ENCODE measurements at places on chromosomes 7 and 10.
A peak's percentile ranks its signal among the peaks of the same experiment; 100 is the strongest.

DNA sequence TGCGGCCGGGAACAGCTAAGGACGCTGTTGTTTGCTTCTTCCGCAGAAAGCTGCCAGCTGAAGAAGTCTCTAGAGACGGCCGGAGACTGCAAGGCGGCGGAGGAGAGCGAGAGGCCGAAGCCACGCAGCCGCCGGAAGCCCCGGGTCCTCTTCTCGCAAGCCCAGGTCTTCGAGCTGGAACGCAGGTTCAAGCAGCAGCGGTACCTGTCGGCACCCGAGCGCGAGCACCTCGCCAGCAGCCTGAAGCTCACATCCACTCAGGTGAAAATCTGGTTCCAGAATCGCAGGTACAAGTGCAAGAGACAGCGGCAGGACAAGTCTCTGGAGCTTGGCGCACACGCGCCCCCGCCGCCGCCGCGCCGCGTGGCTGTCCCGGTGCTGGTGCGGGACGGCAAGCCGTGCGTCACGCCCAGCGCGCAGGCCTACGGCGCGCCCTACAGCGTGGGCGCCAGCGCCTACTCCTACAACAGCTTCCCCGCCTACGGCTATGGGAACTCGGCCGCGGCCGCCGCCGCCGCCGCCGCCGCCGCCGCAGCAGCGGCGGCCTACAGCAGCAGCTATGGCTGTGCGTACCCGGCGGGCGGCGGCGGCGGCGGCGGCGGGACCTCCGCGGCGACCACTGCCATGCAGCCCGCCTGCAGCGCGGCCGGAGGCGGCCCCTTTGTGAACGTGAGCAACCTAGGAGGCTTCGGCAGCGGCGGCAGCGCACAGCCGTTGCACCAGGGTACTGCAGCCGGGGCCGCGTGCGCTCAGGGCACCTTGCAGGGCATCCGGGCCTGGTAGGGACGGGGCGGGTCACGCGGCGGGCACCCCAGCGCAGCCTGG, 2.4 kb downstream of the NKX2-3 start:
- no peak for DNase-seq

GRCh38 chr7:132154248-132154647, 422.0 kb downstream of the PLXNA4 start:
- no peak for DNase-seq

- DNase-seq = no peak
Measured at GRCh38 chr10:34776090-34776690, 38.9 kb downstream of the PARD3 start.

GRCh38 chr7:77262316-77262715, 62.7 kb upstream of the FGL2 start:
- no peak for DNase-seq

DNA sequence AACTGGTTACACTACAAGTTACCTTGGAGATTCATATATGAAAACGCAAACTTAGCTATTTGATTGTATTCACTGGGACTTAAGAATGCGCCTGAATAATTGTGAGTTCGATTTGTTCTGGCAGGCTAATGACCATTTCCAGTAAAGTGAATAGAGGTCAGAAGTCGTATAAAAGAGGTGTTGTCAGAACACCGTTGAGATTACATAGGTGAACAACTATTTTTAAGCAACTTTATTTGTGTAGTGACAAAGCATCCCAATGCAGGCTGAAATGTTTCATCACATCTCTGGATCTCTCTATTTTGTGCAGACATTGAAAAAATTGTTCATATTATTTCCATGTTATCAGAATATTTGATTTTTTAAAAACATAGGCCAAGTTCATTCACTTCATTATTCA, 9.3 kb downstream of the STEAP1 start:
- no peak for DNase-seq

- no peak for DNase-seq
Measured at GRCh38 chr10:33382216-33382600, 47.7 kb upstream of the NRP1 start.

GRCh38 chr10:116756277-116756676, 13.9 kb upstream of the HSPA12A start:
- no peak for DNase-seq

GRCh38 chr7:40922316-40922670, 780.6 kb downstream of the INHBA start:
- DNase-seq = no peak

GRCh38 chr7:152459724-152460251, 24.0 kb upstream of the KMT2C start:
- DNase-seq = no peak

GRCh38 chr10:57015595-57016318, 654.7 kb upstream of the ZWINT start:
- DNase-seq = no peak

DNA sequence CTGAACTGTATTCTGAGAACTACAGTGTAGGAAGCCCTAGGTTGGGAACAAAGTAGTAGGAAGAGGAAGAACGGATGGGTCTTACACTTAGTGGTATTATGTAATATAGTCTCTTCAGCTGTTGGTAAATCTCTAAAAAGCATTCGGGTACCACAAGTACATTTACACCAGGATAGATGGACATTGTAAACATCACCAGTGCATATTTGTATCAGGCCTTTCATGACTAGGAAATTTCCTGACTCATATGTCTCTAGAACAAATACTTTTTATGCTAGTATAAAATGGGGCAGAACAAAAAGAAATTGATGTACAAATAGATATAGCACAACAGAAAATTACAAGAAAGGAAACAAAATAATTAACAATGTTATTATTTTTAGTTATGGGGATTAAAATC, 21.5 kb upstream of the OR6B1 start:
- no peak for DNase-seq

- no peak for DNase-seq
Measured at GRCh38 chr7:45484094-45484493, 90.1 kb upstream of the ADCY1 start.

GRCh38 chr7:114242992-114243507, 171.6 kb upstream of the FOXP2 start:
- no peak for DNase-seq

DNA sequence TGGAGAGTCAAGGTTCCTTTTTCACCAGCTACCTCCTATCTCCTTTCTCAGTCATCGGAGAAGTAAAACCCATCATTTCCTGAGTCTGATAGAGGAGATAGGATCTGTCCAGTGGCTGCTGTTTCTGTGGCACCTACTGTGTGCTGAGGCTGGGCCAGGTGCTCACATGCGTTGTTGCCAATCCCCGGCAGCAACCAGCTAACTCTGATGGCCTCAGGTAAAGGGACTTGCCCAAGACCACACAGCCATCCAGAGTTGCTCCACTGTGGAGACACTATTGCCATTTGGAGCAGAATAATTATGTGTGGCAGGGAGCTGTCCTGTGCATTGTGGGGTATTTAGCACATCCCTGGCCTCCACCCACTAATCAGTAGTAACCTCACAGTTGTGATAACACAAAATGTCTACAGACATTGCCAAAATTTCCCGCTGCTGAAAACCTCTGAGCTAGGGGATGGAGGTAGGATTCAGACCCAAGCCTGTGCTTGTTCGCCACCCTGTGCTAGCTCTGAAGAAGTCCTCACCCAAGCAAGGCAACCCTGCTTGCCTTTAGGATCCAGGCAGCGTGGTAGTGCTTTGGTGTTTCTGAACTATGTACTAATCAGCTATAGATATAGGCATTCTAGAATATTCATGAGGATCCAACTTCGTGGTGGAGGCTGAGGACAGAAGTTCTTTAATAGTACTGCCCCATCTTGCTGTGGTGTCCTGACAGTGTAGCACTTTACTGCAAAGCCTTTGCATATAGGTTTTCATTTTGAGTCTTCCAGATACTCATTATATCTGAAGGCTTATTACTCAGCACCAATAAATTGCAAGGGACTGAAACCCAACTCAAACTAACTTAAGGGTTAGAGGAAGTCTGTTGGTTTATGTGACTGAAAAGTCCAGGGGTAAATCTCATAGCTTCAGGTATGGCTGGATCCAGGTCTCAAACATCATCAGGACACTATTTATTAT, 164.6 kb downstream of the GRK5 start:
- no peak for DNase-seq

- DNase-seq = no peak
Measured at GRCh38 chr10:44792119-44792775, 118.9 kb upstream of the TMEM72 start.

GRCh38 chr10:125160856-125161706, 718 bp upstream of the CTBP2 start:
- no peak for DNase-seq

DNA sequence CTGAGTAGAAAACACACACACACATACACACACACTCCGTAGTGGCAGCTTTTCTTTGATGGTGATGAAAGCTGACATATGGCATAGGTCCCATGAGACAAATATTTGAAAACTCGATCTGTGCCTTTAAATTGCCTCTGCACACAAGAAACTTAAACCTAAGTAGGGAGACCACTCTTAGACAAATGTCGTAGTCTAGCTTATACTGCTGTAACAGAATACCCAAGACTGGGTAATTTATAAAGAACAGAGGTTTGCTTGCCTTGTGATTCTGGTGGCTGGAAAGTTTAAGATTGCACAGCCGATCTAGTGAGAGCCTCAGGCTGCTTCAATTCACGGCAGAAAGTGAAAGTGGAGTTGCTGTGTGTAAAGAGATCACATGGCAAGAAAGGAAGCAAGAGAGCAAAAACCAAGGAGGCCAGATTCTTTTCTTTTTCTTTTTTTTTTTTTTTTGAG, 489.4 kb upstream of the SORCS1 start:
- no peak for DNase-seq

DNA sequence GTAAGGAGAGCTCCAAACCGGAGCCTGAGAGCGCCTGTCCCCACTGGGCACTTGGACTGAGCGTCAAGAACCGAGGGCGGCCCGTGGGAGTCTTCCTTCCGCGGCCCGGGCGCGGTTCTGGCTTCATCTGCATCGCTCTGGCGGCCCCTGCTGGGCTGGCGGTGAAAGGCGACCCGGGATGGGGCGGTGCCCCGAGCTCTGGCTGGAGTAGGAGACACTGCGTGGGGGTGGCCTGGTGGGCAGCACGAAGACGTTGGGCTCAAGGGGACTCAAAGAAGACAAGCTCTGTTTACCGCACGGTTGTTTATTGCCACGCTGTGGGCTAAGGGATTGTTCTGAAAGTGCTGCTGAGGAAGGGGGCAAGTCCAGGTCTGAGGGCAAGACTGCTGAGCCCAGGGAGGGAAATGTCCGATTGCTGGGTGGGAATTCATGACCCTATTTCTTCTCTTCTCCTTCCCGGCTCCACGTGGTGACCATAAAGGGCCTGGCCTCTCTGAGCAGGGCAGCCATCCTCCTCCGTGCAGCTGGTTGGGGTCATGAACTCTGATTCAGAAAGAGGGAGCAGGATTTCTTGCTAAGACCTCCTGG, 29.8 kb downstream of the PLAU start:
- peak; percentile 73 for DNase-seq

DNA sequence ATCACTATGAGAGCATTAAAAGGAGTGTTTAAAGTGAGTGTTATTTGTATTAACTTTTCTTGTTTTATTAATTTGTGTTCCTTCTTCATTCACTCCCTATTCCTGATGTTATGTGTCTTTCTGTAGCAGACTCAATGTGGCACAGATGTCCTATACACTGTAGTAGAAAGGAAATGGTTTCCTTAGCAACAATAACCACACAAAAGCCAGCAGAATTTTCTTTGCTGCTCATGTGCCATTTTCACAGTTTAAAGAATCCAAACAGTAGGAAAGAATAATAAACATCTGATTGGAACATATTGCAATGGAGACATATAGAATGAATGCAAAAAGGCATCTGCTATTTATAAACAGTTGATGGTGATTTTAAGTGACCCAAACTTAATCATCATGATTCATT, 763.6 kb downstream of the PHTF2 start:
- no peak for DNase-seq

DNA sequence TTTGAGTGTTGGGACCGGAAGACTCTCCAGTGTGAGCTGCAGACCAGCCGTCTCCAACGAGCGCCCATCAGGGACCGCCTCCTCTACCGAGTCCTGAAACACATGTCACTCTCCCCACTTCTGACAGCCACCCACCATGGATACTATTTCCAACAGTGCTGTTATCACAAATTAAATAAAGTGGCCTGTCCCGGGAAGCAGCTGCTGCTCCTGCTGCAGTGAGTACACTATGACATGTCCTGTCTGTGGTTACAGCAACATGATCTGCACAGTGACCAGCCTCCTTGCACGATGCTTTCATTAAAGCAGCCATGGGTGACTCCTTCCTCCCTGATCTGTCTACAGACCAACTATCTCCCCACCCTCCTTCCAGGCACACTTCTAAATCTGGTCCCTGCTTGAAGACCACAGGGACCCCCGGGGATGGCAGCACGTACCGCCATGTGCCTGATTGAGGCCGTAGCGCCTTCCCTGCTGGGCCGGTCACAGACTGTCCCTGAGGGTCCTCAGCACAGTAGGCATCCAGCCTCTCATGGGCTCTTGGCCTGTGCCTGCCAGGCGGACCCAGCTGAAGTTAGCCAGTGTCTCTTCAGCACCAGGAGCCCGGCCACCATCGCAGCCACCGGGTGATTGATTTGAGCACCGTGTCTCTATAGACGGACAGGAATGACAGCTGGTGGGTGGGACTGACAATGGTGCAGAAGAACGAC, 58.8 kb downstream of the TCERG1L start:
- no peak for DNase-seq

- no peak for DNase-seq
Measured at GRCh38 chr10:19668116-19668515, 148.1 kb upstream of the PLXDC2 start.

DNA sequence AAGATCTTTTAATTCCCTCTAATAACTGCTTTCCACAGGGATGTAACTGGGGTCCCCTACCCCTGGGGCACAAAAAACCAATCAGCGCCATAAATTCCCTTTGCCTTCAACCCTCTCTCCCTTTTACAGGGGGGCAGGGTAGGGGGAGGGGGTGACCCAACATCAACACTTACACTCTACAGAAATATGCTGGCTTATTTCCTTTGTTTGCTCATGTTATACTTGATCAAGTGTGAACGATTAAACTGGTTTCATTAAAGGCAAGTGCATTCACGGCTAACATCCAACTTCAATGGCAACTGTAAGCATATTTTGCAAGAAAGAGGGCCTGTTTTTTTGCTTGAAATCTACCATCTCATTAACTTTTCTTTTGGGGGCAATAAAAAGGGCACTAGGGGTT, 2.9 kb downstream of the CTBP2 start:
- DNase-seq = no peak

- no peak for DNase-seq
Measured at GRCh38 chr10:121796342-121796741, 131.5 kb downstream of the ATE1 start.

DNA sequence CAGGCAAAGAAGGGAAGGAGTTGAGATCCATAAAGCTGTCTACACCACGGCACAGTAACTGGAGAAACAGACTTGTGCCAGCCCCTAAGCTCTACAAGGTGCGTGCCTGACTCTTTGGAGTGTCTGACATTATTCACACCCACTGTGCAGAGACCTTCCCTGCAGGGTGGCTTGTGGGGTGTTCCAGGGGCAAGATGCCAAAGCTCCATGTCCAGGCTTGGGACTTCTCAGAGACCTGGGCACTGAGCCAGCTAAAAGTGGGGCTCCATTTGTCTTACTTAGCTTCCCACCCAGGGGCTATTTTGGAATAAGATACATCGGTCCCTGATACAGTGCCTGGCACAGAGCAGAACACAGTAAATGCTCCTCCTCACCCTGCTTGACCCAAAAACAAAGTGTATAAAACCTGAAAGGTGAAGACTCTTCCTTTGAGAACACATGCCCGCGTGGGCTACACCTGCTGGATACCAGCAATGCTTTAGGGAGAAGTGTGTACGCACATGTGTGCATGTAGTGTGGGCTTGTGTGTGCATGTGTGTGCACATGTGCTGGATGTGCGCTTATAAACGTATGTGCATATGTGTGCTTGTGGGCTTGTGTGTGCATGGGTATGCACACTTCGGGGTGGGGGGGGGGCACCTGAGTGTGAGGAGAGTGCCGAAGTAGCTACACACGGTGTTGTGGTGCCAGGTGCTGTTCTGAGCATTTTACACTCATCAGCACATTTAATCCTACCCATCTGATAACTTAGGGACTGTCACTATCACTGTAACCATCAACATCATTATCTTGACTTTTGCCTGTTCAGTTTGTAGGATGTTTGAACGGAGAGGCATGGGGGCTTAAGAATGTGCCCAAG, 143.0 kb downstream of the ARHGAP22 start:
- DNase-seq = no peak

Measured in central memory CD4-positive, alpha-beta T cell (primary cell).